ENCODE measurements at places on chromosomes 16 and 17.

GRCh38 chr16:85571813-85572619 lies 41.1 kb upstream of the GSE1 start:
- DNase-seq: no peak

DNA sequence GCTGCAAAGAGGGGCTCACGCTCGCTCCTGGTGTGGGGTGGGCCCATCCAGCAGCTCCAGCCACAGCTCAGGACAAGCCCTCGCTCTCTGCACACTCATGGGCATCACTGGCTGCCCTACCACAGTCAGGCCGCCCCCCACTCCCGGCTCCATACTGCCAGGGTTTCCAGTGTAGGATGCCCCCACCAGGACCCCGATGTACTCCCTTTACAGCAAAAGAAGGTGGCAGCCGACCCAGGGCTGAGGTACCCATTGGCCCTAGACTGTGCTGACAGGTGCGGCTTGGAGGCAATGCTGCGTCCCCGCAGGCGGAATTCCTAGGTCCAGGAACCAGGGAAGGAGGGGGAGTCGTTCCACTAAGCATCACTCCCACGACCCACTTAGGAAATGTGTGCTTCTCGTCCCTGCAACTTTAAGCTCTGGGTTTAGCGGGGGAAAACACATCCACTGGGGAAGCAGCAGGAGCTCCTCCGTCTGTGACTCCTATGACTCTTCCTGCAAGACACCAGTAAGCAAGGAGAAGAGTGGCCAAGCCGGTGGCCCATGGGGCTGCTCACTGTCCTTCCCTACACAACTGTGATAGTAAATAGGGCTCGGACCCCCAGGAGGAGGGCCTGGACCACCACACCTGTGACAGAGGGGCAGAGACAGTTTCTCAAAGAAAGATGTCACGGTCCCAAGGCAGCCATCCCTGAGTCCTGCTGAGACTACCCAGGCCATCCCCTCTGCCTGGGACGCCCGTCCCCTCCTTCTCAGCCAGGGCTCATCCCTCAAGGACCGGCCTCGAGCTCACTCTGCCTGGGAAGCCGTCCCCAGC lies 13.1 kb downstream of the CORO7 start:
- DNase-seq: no peak

- DNase-seq: peak; percentile 43
Observed at GRCh38 chr16:48607056-48607825, 2.7 kb downstream of the N4BP1 start.

GRCh38 chr17:29591737-29592608 lies 959 bp upstream of the ANKRD13B start:
- DNase-seq: peak; percentile 89

DNA sequence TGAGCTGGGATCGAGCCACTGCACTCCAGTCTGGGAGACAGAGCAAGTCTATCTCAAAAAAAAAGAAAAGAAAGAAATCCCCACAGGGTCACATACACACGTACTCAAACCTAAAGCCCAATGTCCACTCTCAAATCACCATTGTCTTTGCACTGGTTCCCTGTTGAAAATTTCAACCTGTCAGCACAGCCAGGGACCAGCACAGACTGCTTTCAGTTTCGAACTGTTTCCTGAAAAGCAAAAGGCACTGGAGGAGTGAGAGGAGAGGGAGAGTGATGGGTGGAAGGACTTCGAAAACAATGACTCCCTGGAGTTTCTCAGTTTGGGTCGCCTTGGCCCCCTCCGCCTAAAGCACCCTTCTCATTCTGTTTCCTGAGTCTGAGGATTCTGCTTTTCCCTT lies 9.0 kb upstream of the CD300C start:
- no peak for DNase-seq

GRCh38 chr17:67615011-67615561 lies 102.7 kb upstream of the NOL11 start:
- DNase-seq: no peak

- no peak for DNase-seq
Observed at GRCh38 chr16:54237-54581, 581 bp downstream of the SNRNP25 start.

GRCh38 chr16:47045023-47045422 lies 71.5 kb upstream of the DNAJA2 start:
- no peak for DNase-seq

DNA sequence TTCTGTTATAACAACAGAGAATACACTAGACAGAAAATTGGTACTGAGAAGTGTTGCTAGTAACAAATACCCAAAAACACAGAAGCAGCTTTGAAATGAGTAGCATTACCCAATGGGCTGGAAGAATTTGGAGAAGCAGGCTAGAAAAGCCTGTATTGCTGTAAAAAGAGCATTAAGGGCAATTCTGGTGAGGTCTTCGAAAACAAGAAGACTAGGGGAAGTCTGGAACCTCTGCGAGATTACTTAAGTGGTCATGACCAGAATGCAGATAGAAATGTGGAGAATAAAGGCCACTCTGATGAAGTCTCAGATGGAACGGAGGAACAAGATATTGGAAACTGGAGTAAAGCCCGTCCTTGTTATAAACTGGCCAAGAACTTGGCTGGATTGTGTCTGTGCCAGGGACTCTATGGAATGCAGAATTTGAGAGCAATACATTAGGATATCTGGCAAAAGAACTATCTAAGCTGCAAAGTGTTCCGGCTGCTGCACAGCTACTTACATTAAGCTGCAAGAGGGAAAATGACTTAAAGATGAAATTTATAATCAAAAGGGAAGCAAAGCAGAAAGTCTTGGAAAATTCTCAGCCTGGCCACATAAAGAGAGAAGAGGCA lies 44.9 kb upstream of the PEMT start:
- no peak for DNase-seq

All from activated T-cell treated with anti-CD3 and anti-CD28 coated beads, Interleukin-2, amount 50 U/mL, for 48 hours (primary cell).